Caki2 (cell line): ENCODE measurements at places on chromosomes 3 and 15.
A peak's percentile ranks its signal among the peaks of the same experiment; 100 is the strongest.

DNA sequence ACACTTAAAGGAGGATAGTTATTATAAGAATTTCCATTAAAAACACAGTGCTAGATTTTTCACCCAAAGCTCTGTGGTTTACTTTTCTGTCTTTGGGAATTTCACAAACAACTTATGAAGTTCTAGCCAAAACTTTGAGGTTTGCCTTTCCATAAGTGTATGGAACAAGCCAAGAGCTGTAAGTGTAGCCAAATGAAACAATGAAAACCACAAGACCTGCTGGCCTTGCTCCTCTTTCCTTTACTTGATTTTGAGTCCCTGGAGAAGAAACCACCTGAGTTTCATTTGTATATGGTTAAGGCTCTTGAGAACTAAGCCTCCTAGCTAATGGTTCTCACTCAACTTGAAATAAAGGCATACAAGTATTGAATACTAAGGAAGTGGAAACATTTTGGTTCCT, 365.3 kb upstream of the EPHA3 start:
- no peak for DNase-seq

DNA sequence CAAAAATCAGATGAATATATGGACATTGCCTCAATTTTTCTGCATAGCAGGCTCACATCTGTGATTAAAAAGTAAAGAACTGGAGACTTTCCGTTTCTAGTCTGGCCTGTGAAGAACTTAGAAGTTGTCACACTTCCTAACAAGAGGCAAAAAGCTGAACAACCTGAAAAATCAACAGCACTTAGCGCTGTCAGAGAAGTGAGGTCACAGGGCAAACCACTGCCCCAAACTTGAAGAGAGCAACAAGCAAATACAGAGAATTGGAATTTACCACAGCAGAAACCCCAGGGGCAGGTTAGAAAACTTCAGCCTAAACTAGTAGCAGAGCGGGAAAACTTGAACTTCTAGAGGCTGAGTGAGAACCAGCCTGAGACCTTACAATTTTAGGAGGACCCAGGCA, 38.9 kb downstream of the CCDC54 start:
- DNase-seq: no peak

DNA sequence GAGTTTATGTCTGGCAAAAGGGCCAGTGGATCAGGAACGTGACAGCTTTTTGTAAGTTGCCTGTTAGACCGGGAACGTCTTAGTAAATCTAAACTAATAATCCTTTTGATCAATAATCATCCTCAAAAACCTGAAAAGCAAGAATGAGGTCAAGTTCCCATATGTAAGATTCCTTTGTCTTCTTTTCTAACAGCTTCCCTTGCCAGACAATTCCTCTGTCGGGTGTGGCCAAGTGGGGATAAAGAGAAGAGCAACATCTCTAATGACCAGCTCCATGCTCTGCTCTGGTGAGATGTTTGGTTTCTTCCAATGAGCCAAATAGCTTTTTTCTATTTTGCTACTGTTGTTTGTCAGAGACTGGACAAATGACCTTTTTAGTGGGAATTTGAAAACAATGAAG, 19.8 kb downstream of the FANCD2OS start:
- DNase-seq: no peak

DNA sequence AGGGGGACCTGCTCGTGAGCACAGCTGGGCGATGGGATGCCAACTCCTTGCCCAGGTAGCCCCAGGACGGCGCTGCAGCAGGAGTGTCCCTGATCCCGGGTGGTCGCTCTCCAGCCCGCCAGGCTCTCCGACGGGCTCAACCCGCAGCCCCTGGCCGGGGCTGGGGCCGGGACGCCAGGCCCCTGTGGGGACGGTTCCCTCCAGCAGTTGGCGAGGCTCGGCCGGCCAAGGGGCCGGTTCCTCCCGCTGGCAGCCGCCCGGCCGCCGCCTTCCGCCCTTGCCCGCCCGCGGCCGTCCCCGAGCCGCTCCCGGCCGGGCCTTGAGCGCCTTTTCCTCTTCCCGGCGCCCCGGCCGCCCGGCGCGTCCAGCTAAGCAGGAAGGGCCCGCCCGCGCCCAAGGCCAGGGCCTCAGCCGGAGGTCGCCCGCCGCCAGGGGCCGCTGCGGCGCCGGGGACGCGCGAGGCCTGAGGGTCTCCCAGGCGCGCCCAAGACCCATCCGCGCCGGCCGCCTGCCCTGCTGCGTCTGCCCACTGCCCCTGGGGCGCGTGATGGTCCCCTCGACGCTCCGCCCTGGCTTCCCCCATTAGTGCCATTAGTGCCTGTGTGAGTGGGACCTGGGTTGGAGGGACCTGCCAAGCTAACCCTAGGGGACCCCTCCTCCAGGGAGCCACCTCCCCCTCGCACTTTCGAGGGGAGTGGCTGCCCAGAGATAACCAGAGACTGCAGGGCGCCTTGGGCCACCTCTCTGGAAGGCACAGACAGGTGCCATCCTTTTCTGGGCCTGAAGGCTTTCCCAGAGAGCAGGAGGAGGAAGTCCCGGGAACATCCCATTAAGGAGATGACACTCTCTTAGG, 106.4 kb downstream of the FBLN2 start:
- DNase-seq: no peak

DNA sequence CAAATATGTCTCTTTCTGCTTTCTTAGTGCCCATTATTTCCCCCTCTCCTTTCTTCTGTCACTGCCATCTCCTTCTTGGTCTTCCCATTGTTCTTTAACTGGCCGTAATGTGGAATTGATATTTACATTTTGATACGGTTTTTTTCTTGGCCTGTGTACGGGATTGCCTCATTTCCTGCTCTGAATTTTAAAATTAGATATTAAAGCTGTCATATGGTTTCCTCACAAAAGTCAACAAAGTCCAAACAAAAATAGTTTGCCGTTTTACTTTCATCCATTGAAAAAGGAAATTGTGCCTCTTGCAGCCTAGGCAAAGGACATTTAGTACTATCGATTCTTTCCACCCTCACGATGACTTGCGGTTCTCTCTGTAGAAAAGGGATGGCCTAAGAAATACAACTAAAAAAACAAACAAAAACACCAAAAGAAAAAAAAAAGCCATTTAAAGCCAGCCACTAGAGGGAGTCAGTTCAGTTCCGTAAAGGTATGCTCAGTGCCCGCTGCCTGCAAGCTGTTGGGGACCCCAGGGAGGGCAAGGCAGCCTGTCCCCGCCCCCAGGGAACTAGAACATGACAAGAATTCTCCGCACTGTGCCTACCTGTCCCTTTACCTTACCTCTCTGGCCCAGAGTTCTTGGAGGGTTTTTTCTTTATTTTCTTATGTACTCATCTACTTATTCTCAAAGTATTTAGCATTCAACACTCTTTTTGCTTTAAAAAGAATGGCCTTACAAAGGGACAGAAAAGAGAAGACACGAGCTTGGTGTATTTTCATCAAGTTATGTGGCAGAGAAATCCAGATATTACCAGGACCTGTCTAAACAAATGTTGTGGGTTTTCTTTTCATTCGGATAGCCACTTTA, 30.0 kb upstream of the NR2E3 start:
- peak; percentile 95 for DNase-seq

GRCh38 chr3:27708250-27708649, 13.9 kb downstream of the EOMES start:
- DNase-seq: no peak

DNA sequence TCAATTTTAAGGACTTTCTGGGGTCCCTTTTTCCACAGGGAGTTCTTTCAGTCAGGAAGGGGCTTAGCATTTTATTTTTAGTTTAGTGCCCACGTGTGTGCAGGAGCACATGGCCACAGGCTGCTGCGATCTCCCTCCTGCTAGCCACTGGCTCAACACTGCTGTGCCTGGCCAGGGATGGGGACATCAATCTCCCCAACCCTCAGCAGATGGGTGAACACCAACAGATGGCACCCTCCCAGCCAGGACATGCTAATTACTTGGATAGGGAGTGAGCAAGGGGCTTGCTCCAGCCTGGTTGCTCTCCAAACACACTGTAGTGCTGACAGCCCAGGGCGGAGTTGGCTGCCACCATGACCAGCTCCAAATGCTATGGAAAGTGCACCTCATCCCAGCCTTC, 7.4 kb upstream of the RIOX2 start:
- DNase-seq: no peak

- DNase-seq: no peak
Observed at GRCh38 chr3:127209155-127209839, 16.4 kb downstream of the PRR23E start.

DNA sequence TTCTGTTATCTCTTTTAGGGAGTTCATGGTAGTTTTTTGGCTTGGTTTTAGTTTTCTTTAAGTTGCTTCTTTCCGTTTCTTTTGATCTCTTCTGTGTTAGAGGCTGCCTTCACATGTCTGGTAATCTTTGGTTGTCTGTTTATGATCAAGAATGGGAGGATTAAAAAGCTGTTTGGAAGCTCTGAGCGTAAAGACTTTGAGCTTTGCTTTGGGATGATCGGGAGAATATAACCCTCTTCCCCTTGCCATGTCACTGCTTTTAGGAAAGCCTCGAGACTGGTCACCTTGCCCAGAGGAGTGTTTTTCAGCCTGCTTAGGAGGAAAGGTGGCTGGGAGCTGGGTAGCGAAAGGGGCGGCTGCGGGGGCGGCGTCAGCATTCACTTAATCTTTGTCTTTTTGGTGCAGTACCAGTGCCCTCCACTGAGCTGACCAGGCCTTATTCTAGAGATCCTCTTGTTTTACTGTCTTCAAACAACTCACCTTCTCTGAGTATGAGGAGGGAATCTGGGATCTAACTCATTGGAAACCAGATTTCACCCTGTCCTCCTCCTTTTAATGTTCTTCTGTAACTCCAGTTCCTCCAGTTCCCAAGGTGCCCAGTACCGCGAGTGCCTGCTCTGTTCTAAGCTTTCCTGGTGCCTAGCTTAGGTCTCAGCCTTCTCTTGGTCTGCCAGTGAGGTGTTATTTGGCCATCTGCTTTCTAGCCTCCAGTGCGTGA, 15.5 kb downstream of the TATDN2 start:
- DNase-seq: peak; percentile 22

GRCh38 chr15:45583731-45584639, 3.2 kb upstream of the BLOC1S6 start:
- DNase-seq: no peak

GRCh38 chr3:190877925-190878324, 15.4 kb upstream of the GMNC start:
- DNase-seq: no peak

- DNase-seq: no peak
Observed at GRCh38 chr15:88655103-88655553, 16.3 kb downstream of the ISG20 start.

DNA sequence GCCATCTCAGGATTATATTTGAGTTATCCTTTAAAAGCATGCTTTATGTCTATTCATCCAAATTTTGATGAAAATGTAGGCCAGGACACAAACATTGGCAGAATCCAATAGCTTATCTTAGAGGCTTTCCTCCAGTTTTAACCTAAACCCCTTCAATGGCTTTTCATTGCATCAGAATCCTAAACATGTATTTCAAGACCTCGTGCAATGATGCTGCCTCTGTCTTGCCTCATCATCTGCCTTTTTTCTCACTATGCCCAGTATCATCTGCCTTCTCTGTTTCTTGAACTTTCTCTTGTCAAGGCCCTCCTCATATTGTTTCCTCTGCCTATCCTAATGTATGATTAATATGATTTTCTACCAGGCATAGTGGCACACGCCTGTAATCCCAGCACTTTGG, 76.1 kb upstream of the MAP4 start:
- no peak for DNase-seq

DNA sequence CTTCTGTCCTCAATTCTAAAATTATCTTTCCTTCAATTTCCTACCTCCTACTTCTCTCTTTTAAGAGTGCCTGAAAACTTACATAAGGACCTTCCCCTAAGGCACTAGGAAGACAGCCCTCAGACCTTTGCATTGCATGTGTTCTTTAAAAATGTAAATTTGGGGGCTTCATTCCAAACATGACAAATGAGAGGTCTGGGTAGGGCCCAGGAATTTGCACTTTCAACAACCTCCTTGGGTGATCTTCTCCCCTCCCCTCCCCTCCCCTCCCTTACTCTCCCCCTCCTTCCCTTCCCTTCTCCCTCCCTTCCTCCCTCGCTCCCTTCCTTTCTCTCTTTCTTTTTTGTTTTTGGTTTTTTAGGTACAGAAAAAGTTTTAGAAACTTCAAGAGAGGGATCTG, 18.7 kb downstream of the USF3 start:
- DNase-seq: no peak

DNA sequence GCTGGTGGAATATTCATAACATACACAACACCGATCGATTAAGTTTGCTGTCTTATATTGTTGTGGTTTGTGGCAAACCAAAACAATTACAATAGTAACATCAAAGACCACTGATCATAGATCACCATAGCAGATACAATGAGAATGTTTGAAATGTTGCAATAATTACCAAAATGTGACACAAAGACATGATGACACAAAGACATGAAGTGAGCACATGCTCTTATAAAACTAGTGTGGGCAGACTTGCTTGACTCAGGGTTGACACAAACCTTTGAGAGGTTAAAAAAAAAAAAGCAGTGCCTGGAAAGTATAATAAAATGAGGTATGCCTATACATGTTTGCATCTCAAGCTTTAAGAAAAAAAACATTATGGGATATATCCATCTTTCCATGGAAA, 130.3 kb downstream of the NR1I2 start:
- no peak for DNase-seq

DNA sequence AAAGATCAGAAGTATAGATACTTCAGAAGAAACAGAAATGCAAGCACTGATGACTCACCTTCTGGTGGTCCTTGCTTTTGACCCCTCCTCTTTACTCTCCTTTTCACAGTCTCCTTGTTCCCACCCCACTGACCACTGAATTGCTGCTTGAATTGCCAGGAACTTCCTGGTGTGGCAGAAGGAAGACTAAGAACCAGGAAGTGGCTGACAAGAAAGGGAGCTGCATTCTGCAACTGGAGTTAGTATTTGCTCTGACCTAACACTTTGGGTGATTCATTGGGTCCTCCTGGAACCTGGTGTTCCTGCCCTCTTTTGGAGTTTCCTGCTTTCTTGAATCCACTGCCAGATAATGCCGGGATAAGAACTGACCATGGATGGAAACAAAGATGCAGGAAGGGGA, 23.0 kb downstream of the KY start:
- DNase-seq: peak; percentile 15

GRCh38 chr3:86774082-86774691, 216.8 kb downstream of the VGLL3 start:
- peak; percentile 1 for DNase-seq

- DNase-seq: no peak
Observed at GRCh38 chr15:81506936-81507335, 132.9 kb upstream of the TMC3 start.

- DNase-seq: no peak
Observed at GRCh38 chr15:35139822-35140221, 54.7 kb upstream of the NANOGP8 start.

GRCh38 chr15:50107591-50108408, 11.2 kb downstream of the ATP8B4 start:
- DNase-seq: no peak

DNA sequence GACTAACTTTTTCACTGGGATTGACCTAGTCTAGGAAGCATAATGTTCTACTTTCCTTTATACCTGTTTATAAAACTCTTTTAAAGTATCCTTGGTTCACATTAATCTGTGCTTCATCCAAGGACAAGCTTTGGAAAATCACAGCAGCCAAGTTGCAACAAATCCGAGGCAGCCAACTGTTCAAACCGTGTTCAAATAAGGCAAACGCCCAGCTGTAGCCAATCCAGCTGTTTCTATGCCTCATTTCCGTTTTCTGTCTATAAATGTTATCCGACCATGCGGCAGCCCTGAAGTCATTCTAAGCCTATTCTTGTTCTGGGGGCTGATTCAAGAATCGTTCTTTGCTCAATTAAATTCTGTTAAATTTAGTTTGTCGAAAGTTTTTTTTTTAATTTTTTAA, 78.3 kb downstream of the FMN1 start:
- DNase-seq: no peak

- DNase-seq: peak; percentile 79
Observed at GRCh38 chr3:179260949-179261765, 10.2 kb upstream of the KCNMB3 start.

GRCh38 chr3:30306896-30307295, 299.5 kb upstream of the TGFBR2 start:
- no peak for DNase-seq

- DNase-seq: no peak
Observed at GRCh38 chr15:34644851-34645250, 61.4 kb upstream of the GOLGA8B start.
